ENCODE measurements at places on chromosomes 4 and X. TPM values are rescaled to one million over a fixed set of nuclear protein-coding genes. Genes with fewer than 3 reads are reported as not detected.
A peak's percentile ranks its signal among the peaks of the same experiment; 100 is the strongest.

DNA sequence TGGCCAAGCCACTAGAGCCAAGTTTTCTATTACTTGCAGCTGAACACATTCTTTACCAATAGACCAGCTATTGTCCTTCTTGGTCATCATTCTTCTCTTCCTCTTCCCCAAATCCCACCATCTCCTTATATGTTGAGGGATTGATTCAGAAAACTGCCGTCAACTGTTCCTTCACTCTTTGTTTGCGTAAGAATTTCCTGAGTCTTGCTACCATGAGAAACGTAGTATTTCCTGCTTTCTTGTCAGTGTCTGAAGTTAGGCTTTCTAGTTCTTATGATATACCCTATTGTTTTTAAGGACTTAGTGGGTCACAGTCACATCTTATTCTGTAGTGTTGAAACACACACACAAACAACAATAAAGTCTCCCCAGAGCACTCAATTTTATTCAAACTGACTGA lies 20.1 kb downstream of the IGFBP7 start:
- peaks cover 24% of the 10 kb centered on the region for H3K4me1 ChIP-seq
- DNase-seq, result no peak
- no peaks in the 10 kb centered on the region for H3K36me3 ChIP-seq
- no peak overlapping the region for H3K4me3 ChIP-seq
- H3K27ac ChIP-seq, result no peak overlapping the region
- no peaks in the 10 kb centered on the region for H3K27me3 ChIP-seq

GRCh38 chr4:185895866-185896265 lies 83.9 kb upstream of the SORBS2 start:
- no peak overlapping the region for H3K4me3 ChIP-seq
- H3K27ac ChIP-seq, result no peak overlapping the region
- H3K36me3 ChIP-seq, result no peaks in the 10 kb centered on the region
- H3K27me3 ChIP-seq, result no peaks in the 10 kb centered on the region

MAGEA11 gene
- not detected for polyA plus RNA-seq

DNA sequence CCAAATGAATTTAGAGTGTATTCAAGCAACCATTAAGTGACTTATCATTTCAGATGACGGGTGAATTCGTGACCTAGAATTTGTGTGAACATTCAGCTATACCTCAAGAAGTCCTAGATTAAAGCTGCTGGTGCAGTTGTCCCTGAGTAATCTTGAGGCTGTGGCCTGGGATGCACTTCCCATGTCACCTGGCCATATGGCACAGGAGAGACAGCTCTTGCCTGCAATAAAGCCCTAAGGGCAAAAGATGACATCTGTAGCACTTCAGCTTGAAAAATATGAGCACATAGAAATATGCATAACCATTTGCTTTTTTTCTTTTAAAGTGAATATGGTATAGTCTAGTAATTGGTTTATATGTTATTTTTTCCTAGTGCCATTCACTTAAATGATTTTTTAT lies 125.8 kb downstream of the FHDC1 start:
- no peak overlapping the region for H3K4me3 ChIP-seq
- no peaks in the 10 kb centered on the region for H3K36me3 ChIP-seq
- no peak for DNase-seq
- H3K27me3 ChIP-seq, result no peaks in the 10 kb centered on the region

DNA sequence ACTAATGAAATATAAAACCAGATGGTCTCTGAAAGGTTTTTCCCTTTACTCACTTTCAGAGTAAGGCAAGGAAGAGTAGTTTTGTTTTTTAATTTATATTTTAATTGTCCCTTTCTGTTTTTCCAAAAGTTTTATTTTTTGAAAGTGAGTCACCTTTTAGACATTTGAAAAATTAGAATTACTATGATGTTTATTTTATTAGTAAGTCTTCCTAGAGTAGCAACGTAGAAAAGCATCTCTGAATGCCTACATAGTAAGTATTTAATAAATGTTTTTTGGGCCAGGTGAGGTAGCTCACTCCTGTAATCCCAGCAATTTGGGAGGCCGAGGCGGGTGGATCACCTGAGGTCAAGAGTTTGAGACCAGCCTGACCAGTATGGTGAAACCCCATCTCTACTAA lies 51.1 kb downstream of the TET2 start:
- H3K27me3 ChIP-seq, result no peaks in the 10 kb centered on the region
- peaks cover 10% of the 10 kb centered on the region for H3K36me3 ChIP-seq
- H3K27ac ChIP-seq, result no peak overlapping the region
- DNase-seq, result no peak

GRCh38 chr4:53508446-53508845 lies 82.8 kb downstream of the LNX1 start:
- H3K27me3 ChIP-seq, result no peaks in the 10 kb centered on the region
- H3K4me3 ChIP-seq, result no peak overlapping the region
- DNase-seq, result no peak
- H3K36me3 ChIP-seq, result no peaks in the 10 kb centered on the region
- no peaks in the 10 kb centered on the region for H3K4me1 ChIP-seq

DNA sequence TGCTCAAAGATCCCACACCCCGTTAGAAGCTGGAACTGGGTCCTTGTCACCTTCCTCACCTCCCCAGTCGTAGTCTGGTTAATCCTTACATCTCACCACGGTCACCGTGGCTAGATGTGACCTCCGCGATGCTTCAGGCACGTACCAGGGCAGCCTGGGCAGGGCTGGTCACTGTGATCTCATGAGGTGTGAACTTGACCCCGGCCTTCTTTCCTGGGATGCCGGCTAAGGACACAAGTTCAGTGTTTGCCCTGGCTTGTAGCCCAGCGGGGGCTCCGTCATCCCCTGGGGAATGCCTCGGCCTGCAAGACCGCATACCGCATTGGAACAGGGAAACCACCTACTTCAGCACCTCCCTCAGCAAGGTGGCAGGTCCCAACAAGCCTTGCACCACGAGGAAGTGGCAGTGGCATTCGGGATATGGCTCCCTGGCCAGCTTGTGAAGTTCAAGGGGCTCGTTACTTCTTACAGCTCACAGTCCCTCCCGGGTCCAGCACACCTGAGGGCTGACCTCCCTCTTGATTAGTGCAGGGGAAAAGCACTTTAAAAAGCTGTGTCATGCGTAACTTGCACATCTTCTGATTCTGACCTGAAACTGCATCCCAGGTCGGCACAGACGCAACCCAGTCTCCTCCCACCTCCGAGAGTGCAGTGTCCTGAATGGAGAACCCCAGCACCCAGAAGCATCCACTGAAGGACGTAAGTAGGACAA lies 25.9 kb downstream of the NOP14 start:
- no peak overlapping the region for H3K4me3 ChIP-seq
- peaks cover 5% of the 10 kb centered on the region for H3K4me1 ChIP-seq
- DNase-seq, result no peak
- H3K36me3 ChIP-seq, result peaks cover 34% of the 10 kb centered on the region

- H3K27ac ChIP-seq, result peak overlapping the region; percentile 99
- peaks cover 65% of the 10 kb centered on the region for H3K4me1 ChIP-seq
- H3K36me3 ChIP-seq, result no peaks in the 10 kb centered on the region
These were observed 42.9 kb downstream of the FNIP2 start for GRCh38 chr4:158811704-158812103.

DNA sequence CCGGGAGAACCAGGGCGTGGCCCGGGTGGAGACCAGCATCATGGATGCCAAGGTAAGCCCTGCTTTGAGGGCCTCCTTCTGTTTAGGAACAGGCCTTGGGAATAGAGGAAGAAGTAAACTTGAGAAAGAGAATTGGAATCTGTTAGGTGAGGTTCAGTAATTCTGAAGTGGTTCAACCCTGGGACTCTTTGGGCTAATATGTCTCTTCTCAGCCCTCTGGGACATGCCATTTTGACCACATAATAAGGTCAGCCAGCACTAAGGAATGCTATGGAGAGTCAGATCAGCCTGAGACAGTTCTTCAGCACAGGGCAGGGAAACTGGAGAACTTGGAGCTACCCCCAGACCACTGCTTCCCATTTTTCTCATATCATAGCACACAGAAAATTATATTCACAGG lies 63.3 kb upstream of the PRPS1 start:
- H3K36me3 ChIP-seq, result no peaks in the 10 kb centered on the region
- no peak overlapping the region for H3K4me3 ChIP-seq
- no peaks in the 10 kb centered on the region for H3K27me3 ChIP-seq
- DNase-seq, result no peak
- no peak overlapping the region for H3K27ac ChIP-seq
- peaks cover 3% of the 10 kb centered on the region for H3K4me1 ChIP-seq

- H3K4me3 ChIP-seq, result no peak overlapping the region
- no peaks in the 10 kb centered on the region for H3K27me3 ChIP-seq
- peak; percentile 77 for DNase-seq
- H3K36me3 ChIP-seq, result no peaks in the 10 kb centered on the region
- no peak overlapping the region for H3K27ac ChIP-seq
These were observed 33.0 kb downstream of the HCCS start for GRCh38 chrX:11143931-11144678.

C4orf50 gene
- polyA plus RNA-seq, result not detected

DNA sequence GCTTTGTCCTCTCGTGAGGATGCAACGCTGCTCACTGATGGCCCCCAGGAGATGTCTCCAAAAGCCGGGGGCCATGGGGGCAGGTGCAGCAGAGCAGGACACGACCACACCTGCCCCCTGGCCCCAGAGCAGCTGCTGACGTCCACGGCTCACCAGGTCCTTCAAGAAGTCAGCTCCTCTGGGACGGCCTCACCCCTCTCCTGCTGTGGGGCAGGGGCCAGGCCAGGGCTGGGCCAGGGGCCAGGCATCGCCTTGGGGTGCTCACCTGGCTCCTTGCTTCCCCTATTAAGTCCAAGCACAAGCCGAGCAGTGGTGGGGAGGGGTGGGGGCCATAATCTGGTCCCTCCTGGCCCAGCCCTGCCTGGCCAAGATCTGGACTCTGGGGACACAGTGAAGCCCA lies 28.6 kb upstream of the MXD4 start:
- no peak overlapping the region for H3K4me3 ChIP-seq
- no peaks in the 10 kb centered on the region for H3K4me1 ChIP-seq
- no peak for DNase-seq
- no peak overlapping the region for H3K27ac ChIP-seq
- H3K27me3 ChIP-seq, result no peaks in the 10 kb centered on the region

GRCh38 chr4:110224142-110224541 lies 25.7 kb upstream of the ELOVL6 start:
- H3K27ac ChIP-seq, result no peak overlapping the region
- no peaks in the 10 kb centered on the region for H3K27me3 ChIP-seq
- no peaks in the 10 kb centered on the region for H3K36me3 ChIP-seq
- no peaks in the 10 kb centered on the region for H3K4me1 ChIP-seq

PPP1R3F gene
- 24.4 TPM for polyA plus RNA-seq

DNA sequence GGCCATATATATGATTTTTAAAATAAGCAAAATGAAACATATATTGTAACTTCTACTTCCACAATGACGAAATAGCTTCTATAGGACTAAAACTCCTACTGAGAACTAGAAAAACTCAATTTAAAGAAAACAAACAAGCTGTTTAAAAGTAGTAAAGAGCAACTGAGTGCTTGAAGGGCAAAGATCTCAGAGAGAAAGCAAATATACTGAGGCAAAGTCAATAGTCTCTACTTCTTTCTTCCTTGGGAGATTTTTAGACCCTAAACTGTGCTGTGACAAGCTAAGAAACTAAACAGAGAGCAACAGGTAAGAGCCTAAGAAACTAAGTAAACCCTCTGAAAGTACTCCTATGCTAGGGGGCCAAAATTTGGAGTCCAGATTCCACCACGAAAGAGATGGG lies 8.6 kb downstream of the RCHY1 start:
- peaks cover 38% of the 10 kb centered on the region for H3K36me3 ChIP-seq
- DNase-seq, result no peak
- no peak overlapping the region for H3K4me3 ChIP-seq
- H3K27me3 ChIP-seq, result no peaks in the 10 kb centered on the region

P2RY4 gene
- 0.17 TPM for polyA plus RNA-seq

PPBP gene
- polyA plus RNA-seq, result not detected

COX7B2 gene
- not detected for polyA plus RNA-seq

GRCh38 chr4:110486256-110486655 lies 10.3 kb downstream of the ENPEP start:
- H3K4me3 ChIP-seq, result no peak overlapping the region
- H3K27ac ChIP-seq, result peak overlapping the region; percentile 75
- peaks cover 50% of the 10 kb centered on the region for H3K4me1 ChIP-seq

DNA sequence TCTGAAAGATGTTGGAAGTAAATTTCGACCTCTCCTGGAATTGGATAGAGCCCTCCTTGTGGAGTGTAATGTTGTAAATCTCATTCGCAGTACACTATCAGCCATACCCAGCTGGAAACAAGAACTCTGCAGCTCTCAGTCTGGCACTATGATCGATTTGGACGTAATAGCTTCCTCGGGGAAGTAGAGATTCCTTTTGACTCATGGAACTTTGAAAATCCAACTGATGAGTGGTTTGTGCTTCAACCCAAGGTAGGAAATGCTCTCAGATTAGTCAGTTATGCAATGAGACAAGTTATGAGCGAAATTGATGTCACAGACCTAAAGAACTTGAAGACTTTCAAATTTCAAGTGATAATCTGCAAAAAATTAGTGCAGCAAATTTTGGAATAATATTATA lies 103.9 kb downstream of the SYTL5 start:
- no peak overlapping the region for H3K4me3 ChIP-seq
- no peaks in the 10 kb centered on the region for H3K36me3 ChIP-seq
- H3K27me3 ChIP-seq, result no peaks in the 10 kb centered on the region
- no peaks in the 10 kb centered on the region for H3K4me1 ChIP-seq
- DNase-seq, result peak; percentile 23

GRCh38 chr4:171025343-171025742 lies 787.9 kb upstream of the GALNTL6 start:
- no peak for DNase-seq
- no peaks in the 10 kb centered on the region for H3K27me3 ChIP-seq
- no peaks in the 10 kb centered on the region for H3K4me1 ChIP-seq
- H3K4me3 ChIP-seq, result no peak overlapping the region

- no peak overlapping the region for H3K27ac ChIP-seq
- DNase-seq, result no peak
- H3K4me3 ChIP-seq, result no peak overlapping the region
- H3K36me3 ChIP-seq, result no peaks in the 10 kb centered on the region
- peaks cover 45% of the 10 kb centered on the region for H3K27me3 ChIP-seq
- H3K4me1 ChIP-seq, result no peaks in the 10 kb centered on the region
These were observed 1.6 kb downstream of the DUSP9 start for GRCh38 chrX:153648358-153649177.

DNA sequence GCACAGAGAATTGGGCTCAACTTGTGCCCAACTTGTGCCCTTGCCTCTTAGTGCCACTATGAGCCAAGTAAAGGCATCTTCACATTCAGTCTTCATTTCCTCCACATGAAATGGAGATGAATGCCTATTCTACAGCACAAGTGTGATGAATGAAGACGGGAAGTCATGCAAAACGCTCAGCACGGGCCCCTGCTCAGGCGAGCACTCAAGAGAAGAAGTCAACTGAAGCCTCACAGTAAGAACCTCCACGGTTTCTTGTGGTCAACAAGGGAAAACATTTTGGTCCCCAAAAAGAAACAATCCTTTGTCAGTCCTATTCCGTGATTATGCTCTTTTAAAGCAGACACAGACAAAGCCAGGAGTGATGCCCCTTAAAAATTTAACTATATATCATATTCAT lies 87.0 kb downstream of the IRF2 start:
- no peak overlapping the region for H3K4me3 ChIP-seq
- peaks cover 39% of the 10 kb centered on the region for H3K4me1 ChIP-seq
- no peaks in the 10 kb centered on the region for H3K36me3 ChIP-seq
- no peak for DNase-seq
- H3K27me3 ChIP-seq, result no peaks in the 10 kb centered on the region
